ENCODE measurements at places on chromosomes 1 and 21.

- no peak for DNase-seq
These were observed 140.6 kb downstream of the SYF2 start for GRCh38 chr1:25091658-25092057.

DNA sequence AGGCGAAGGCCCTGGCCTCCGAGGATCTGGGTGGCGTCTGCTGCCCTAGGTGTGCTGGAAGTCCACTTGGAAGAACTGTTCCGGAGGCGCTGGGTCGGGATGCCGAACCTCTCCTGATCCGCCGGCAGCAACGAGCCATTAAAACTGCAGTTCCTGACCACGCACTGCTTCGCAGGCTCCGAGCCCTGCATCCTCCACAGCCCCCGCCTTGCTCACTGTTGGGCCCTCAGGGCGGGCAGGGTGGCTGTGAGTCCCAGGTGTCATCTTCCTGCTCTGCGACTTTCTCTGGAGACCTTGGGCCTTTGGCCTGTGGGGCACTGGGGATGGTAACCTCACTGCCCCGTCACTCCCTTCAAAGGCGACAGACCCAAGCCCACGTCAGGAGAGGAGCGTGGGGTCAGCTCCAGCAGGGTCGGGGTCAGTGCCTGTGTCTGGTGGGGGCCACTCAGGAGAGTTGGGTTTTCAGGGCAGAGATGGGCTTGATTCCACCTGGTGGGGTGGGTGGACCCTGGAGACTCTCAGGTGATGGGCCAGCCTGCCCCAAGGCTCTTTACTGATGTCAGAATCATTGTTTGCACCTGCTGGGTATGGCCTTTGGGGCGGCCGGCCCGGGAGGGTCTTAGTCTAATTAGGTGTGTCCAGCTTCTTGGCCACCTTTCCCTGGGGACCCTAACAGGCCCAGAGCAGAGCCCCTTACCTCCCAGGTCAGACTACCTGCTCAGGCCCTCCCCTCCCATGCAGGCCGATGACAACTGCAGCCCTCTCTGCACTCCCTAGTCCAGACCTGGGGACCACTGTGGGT lies 3.1 kb downstream of the PRXL2B start:
- DNase-seq: no peak

DNA sequence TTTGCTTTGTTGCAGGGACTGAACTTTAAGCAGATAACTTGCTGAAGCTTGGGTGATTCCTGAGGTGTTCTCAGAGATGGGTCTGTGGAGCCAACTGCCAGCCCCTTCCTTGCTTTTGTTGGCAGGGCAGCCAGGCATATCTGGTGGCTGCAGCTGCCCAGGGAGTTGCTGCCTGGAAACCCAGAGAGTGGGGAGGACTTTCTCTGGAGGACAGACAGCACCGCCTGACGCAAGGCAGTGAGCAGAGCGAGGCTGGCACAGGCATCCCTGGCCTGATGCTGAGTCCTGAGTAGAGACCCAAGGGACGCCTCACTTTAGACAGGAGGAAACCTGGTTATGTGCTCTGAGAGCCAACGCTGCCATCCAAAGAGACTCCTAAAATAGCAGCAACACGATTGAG lies 9.8 kb upstream of the OLFML2B start:
- DNase-seq: no peak

DNA sequence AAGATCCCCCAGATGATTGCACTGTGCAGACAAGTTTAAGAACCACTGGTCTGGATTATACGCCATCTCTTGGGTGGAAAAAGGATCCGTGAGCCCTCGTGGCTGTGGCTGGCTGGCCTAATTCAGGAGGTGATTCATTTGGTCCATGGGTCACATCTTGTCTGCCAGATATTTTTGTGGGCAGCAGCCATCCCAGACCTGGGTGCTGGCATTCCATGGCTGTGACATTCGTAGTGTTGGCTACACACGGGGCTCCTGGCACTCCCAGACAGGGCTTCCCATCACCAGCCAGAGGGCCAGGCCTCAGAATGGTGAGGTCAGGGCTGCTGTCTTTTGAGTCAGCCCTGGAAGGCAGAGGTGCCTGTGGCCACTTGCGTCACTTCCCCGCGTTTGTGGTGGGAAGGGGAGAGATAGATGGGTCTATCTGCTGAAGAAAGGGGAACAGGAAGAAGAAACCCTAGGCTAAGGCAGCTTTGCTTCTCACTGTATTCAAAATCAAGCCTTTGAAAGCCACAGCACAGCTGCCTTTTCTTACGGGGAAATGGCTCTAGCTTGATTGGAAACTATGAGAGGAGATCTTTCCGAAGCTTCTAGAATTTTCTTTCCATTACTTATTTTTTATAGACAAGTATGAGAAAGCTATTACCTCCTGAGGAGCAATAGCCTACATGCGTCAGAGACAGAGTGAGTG lies 32.4 kb downstream of the EIF2D start:
- DNase-seq: peak; percentile 84

DNA sequence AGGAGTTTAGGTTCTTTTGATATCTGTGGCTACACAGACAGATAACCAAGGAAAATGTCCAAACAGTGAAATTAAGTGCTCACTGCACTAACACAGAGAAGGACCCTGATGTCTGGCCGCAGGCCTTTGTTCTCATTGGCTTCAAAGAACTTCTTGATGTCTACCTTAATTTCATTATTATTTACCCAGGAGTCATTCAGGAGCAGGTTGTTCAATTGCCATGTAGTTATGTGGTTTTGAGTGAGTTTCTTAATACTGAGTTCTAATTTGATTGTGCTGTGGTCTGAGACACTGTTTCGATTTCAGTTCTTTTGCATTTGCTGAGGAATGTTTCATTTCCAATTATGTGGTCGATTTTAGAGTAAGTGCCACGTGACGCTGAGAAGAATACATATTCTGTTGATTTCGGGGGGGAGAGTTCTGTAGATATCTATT lies 15.2 kb upstream of the LGALS8 start:
- DNase-seq: no peak

Data from astrocyte (in vitro differentiated cells and primary cell).